ENCODE measurements at places on chromosomes 2 and 18.

DNA sequence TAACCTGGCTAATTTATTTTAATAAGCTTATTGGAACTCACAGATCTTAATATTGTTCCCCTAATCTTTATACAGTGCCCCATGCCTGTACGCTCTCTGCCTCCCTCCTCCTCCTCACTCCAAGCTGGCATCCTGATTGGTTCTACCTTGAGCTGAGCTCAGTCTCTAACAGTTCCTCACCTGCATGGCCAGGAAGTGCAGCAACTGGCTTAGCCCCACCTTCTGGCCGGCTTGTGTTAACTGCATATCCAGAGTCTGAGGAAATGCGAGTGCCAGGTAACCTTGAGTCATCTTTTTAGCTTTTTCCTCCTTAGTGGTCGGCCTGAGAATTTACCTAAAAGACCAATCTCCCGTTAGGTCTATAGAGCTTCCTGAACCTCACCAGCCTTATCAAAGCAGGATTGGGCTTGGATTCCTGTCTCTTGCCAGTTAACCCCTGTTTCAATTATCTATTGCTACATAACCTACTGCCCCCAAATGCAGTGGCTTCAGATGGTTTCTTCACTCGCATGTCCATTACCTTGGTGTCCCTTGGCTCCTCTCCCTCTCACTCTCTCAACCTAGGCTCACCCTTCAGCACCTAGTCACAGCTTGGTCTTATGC lies 89.5 kb upstream of the STK39 start:
- DNase-seq, result peak; percentile 41

DNA sequence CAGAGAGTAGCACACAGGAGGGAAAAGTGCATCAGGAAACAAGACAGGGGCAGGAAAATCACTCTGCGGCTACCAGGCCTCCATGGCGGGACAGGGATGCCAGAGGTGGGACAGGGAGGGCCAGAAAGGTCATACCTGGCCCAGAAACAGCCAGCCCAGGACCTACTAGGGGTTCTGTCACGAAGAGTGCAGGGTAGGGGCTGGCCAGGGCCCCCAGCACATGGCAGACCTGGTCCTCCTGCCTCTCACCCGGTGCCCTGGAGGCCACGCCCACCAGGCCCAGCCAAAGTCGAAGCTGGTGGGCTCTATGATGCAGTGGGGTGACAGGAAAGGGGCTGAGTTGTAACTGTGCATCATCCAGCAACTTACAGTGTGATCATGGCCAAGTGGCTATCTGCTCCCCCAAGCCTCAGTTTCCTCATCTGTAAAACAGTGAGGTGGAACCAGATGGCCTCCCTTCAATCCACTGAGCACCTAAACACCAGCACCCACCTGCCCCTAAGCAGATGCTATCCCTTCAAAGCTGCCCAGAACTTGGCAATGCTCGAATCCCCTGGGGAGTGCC lies 10.6 kb downstream of the CYP26B1 start:
- DNase-seq, result no peak

DNA sequence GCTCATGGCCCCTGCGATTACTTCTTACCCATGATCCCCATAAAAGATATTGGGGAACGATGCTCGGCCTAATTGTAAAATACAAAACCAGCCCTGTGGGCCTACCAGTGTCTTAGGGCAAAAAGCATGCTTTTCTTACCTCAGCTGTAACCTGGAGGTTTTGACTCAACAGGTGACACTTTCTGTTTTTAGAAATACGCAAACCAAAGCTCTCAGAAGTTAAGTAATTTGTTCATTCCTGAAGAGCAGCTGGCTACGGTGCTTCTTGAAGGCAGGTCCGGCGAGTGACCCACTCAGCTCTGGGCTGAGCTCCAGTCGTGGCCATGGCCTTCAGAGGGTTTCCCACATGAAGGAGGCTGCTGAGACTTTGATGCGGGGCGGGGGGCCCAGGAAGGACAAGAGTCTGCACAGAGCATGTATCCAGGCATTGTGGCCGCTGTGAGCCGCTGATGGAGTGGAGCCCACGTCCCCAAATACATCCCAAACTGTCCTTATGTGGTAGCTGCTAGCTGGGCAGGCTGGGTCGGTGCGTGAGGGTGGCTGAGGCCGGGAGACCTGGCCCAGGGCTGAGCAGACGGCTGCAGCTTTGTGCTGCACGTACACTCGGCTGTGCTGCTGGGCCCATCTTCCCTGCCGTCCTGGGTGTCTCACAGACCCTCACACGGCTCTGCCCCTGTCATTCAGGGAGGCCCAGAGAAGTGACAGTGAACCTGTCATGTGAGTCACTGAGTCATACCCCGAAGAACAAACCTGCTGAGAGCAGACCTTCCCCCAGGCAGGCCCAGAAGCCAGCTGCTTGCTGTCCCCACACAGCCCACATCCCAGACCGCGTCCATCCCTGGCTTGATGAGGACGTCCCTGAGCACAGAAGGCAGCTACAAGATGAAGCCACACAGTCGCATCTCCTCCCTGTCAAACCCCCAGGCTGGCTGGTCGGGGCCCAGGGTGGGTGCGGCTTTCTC lies 34.1 kb downstream of the ITGB1BP1 start:
- DNase-seq, result no peak

DNA sequence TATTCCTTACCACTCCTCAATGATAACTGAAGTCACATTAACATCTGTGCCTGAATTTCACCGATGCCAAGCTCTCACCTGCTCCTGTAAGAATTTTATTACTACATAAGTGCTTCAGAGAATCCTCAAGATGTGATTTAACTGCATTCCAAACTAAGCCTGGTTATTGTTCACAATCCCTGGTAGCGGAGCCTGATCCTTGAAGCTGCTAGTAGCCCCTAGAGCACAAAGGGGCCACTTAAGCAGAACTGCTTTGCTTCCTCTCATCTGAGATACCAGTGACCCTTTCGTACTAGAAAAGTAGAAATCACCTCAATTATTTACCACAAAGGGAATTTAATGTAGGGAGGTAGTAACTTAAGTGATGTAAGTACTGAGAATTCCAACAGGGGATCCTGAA lies 529.6 kb downstream of the CPS1 start:
- DNase-seq, result no peak

- no peak for DNase-seq
Measured at GRCh38 chr2:142858961-142859360, 18.5 kb upstream of the KYNU start.

GRCh38 chr2:153394686-153395085 lies 83.9 kb downstream of the RPRM start:
- no peak for DNase-seq

DNA sequence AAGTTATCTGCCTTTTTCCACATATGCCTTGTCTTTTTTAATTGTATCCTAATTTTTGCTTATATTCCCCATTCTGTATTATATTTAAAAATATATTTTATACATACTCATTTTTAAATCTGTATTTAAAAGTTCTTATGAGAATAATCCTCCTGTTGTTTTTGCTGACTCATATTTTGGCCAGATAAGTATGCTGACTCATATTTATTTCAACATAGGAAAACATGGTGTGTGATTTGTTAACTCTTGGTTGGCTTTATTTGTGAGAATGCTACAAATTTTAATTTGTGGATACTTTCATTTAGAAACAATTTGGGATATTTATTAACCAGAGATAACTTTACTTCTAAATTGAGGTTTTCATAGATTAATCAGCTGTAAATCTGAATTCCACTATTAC lies 587.7 kb downstream of the CPS1 start:
- DNase-seq, result no peak
